Stimulated activated naive B cell treated with anti-CD40 and anti-IgM and Interleukin-4, amounts not matched to agents 10 μg/mL and 1 μg/mL and 100 μg/mL, for 72 hours (primary cell): ENCODE measurements at places on chromosomes 13 and 19.
A peak's percentile ranks its signal among the peaks of the same experiment; 100 is the strongest.

DNA sequence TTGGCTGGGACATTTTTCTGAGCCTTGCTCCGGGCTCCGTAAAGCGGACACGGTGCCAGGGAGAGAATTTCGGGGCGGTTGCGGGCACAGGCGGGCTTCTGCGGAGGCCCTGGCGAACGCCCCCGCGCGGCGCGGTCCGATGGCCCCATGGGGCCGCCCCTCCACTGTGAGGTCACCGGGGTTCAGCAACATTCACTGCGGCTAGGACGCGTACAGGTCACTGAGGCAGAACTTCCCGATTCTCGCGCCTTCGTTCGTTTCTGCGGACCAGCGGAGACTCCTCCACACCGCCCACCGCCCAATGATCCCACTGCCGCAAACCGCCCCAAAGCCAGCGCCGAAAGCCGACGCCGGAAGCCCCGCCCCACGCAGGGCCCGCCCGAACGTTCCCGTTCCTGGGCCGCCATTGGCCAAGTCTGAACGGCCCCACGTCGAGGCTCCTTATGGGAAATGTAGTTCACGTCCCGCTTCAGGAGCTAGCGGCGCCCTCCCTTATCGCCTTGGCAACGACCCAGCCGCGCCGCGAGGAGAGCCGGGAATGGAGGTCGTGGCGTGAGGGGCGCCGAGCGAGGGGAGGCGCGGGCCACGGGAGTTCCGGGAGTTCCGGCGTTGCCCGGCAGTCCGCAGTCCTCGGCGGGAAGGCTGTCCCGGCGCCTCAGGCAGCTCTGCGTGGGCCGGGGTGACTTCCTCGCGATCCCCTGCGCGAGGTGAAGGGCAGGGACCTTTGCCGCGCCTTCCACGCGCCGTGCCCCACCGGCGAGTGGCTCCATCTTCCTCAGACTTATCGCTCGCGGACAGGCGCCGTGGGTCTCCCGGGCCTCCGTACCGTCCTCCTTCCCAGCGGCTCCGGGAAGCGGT is at the start of gene ZNF584:
TSS of gene ZNF584 (plus strand) at position 498 of the 858 bp plus-strand sequence. CDS start 499 bp downstream, outside the sequence.
- DNase-seq, result peak; percentile 94

DNA sequence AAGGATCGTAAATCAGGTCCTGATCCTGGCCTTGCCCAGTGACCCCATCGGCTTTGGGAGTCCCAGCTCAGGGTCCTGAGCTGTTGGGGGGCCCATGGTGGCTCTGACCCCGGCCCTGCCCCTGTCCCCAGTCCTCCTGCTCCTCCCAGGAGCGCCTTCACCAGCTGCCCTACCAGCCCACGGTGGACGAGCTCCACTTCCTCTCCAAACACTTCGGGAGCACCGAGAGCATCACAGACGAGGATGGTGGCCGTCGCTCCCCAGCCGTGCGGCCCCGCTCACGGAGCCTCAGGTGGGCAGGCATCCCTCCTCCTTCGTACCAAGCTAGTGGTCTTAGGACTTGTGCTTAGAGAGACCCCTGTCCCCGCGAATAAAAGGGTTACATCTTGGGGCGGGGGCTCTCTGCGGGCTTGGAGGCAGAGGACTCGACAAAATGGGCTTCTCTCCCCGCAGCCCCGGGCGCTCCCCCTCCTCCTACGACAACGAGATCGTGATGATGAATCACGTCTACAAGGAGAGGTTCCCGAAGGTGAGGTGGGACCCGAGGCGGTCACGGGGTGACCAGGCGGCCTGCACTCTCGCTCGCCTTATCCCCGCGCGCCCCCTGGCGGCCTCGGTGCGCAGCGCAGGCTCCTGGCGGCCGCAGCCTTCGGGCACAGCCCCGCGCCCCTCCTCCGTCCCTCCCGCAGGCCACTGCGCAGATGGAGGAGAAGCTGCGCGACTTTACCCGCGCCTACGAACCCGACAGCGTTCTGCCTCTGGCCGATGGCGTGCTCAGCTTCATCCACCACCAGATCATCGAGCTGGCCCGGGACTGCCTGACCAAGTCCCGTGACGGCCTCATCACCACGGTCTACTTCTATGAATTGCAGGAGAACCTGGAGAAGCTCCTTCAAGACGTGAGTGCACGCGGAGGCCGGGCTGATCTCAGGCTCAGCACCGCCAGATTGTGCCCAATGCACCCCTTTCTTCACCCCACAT is 9.1 kb downstream of the MAST1 start:
- DNase-seq, result peak; percentile 86

GRCh38 chr19:9709305-9709704 is 34.4 kb upstream of the ZNF562 start:
- DNase-seq, result no peak

DNA sequence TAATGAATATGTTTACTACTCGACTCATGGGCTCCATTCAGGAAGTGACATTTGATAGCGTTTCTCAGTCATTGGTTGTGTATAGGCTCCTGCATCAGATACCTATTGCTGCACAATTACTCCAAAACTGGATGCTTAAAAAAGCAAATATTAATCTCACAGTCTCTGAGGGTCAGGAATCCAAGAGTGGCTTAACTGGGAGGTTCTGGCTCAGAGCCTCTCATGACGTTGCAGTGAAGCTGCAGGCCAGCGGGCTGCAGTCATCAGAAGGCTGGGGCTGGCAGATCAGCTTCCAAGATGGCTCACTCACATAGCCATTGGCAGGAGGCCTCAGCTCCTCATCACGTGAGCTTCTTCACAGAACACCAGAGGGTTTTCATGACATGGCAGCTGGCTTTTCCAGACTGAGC is 525.1 kb upstream of the NBEA start:
- DNase-seq, result no peak

GRCh38 chr13:91072486-91072885 is 275.0 kb upstream of the MIR17HG start:
- DNase-seq, result no peak

DNA sequence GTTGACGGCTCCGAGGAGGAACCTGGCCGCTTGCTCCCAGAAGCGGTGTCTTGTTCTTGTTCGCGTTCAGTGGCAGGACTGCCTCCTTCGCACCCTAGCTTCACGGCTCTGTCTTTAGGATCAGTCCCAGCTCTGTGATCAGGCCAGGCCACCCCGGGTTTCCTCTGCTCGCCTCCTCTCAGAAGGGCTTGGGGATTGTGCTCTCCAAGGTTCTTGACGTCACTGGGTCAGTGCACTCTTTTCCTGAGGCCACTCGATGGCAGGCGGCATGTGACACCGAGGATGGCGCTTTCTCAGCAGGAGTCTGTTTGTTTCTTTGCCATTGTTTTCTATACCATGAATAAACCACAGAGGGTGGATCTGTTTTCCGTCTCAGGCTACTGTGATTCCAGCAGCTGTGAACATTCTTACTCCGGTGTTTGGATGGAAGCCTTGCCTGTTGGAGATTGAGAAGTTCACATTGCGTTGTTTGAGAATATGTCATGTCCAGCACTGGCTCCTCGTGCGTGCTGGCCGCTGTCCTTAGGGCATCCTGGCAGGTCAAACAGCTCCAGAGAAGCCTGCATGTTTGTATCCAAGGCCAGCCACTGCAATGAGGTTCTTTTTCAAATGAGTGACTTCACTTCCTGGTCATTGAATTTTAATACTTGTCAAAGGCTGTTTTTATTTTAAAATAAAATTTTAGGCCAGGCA is 44.5 kb downstream of the SLC7A9 start:
- DNase-seq, result no peak

DNA sequence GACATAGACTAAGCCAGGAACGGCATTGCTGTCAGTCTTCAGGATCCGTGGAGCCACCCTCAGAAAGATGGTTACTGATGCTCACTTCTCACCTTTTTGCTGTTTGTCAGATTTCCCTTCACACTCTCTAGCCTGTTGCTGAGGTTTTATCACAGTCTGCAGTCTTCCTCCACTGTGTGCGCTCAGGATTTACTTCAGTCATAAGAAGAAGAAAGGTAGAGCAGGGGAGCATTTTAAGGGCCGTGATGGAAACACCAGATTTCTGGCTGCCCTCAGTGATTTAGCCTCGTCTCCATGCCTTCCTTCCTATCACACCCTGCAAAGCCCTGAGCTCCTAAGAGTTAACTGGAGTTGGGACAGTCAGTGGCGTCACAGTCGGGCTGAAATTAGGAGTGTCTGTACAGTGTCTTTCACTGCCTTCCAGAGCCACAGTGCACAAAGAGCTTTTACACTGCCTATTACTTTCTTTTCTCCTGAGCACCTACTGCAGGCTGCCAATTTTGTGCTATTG is 60.0 kb upstream of the GPR183 start:
- no peak for DNase-seq

GRCh38 chr19:12133069-12133468 is 7.1 kb downstream of the ZNF20 start:
- DNase-seq, result no peak

DNA sequence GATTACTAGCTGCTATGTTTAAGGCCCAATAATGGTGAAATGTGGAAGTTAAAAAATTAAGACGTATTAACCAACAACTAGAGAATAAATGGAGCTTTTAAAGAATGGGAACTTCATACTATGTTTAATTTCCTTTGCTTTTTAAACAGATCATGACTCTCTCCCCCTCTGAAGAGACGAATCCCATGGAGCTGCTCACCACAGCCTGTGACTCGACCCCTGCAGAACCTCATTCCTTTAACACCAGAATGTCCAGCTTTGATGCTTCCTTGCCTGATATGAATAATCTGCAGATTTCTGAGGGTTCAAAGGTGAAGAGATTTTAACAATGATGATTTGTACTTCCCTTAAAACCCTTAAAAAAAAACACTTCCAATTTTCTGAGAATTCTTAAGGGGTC is 53.0 kb downstream of the ZAR1L start:
- DNase-seq, result no peak

- peak; percentile 99 for DNase-seq
Measured at GRCh38 chr19:56140583-56141416, at the start of gene ZNF444. ZNF444 (plus strand) TSS chr19:56141287; CDS start chr19:56146912, 5,625 bp downstream.

DNA sequence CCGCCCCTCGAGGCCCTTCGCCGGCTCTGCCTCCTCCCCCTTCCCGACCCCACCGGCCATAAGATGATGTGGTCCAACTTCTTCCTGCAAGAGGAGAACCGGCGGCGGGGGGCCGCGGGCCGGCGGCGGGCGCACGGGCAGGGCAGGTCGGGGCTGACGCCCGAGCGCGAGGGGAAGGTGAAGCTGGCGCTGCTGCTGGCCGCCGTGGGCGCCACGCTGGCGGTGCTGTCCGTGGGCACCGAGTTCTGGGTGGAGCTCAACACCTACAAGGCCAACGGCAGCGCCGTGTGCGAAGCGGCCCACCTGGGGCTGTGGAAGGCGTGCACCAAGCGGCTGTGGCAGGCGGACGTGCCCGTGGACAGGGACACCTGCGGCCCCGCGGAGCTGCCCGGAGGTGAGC is 1.4 kb downstream of the CACNG6 start:
- no peak for DNase-seq

DNA sequence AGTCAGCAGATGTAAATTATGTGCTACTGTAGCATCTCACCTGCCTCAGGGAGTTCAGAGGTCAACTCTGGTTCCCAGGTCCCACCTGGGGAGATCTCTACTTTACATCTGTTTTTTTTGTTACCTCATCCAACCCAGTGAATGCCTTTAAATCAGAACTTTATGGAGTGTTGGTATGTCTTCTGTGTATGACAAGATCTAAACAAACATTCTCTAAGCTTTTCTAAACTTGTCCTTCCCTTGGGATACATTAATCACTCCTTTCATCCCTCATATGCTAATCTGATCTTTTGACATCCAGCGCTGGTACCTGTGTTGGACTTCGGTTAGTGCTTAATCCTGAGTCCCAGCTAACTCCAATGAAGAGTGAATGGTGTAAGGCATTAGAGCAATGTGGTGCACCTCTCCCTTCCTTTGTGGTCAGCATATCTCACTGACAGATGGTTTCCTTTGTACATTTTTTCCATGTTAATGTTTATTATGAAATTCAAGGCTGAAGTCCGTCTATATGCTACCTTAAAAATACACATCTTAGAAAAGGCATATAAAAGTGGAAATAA is 213.4 kb downstream of the ABCC4 start:
- no peak for DNase-seq

GRCh38 chr19:45508861-45509691 is 1.8 kb downstream of the VASP start:
- DNase-seq, result peak; percentile 84

GRCh38 chr19:49894011-49894664 is 2.5 kb downstream of the IL4I1 start:
- DNase-seq, result no peak

- no peak for DNase-seq
Measured at GRCh38 chr13:64884976-64885375, 2345.2 kb downstream of the PCDH9 start.

- DNase-seq, result no peak
Measured at GRCh38 chr13:74074723-74075122, 59.5 kb downstream of the KLF12 start.

- DNase-seq, result no peak
Measured at GRCh38 chr19:12913011-12913561, 6.0 kb downstream of the SYCE2 start.

GRCh38 chr19:52898101-52898500 is 666 bp upstream of the ZNF320 start:
- DNase-seq, result peak; percentile 2

- DNase-seq, result peak; percentile 65
Measured at GRCh38 chr13:19864746-19865309, 1.4 kb upstream of the ZMYM5 start.

DNA sequence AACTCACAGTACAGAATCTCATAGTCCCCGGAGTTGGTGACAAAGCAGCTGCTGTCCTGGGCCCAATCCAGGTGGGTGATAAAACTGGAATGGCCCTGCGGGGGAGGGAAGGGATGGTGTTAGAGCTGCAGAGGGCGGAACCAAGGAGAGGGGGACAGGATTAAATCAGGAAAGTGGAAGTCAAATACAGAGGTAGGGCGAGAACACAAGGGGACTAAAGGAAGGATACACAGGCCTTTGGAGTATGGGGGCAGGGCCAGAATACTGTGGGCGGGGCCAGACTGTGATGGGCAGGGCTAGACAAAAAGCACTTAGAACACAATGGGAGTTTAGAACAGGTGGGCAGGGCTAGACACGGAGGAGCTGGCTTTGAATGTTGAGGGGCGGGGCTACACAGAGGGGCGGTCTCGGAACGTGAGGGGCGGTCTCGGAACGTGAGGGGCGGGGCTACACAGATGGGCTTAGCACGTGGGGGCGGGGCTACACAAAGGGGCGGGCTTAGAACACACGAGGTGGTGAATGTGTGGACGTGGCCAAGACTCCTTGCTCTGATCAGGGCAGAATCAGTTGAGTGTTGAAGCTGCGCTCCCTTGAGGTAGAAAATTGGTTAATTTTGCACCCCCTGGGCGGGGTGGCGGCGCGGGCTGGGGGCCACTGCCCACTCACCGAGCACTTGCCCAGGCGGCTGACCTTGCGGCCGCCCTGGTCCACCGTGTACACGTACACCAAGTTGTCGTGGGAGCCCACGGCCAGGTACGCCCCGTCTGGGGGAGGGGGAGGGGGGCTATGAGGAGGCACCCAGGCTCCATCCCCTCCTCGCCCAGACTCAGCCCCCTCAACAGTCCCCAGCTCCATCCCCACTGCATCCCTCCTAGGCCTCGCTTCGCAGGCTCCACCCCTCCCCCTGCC is 14.0 kb upstream of the GPR4 start:
- DNase-seq, result peak; percentile 58

GRCh38 chr19:55345818-55346724 is 6.4 kb downstream of the KMT5C start:
- no peak for DNase-seq

- no peak for DNase-seq
Measured at GRCh38 chr13:52954838-52955237, 73.8 kb upstream of the OLFM4 start.
